ENCODE measurements at places on chromosomes 12 and 14. TPM values are rescaled to one million over a fixed set of nuclear protein-coding genes. Genes with fewer than 3 reads are reported as not detected.

Gene KRT76
- total RNA-seq: not detected

Gene AVPR1A
- 0.24 TPM for total RNA-seq

Gene SERPINA12
- not detected for total RNA-seq

Gene GLT8D2
- total RNA-seq: 10.2 TPM

Gene IFNG
- 0.21 TPM for total RNA-seq

Gene KRT86
- 0.18 TPM for total RNA-seq

Gene NANOG
- total RNA-seq: 330 TPM

Gene KLHL33
- total RNA-seq: 0.17 TPM

Gene SLC6A12
- 0.76 TPM for total RNA-seq

Gene NXPH4
- 4.9 TPM for total RNA-seq

Gene BCL2L14
- total RNA-seq: 0.87 TPM

Gene C3AR1
- total RNA-seq: not detected

Gene LYZ
- total RNA-seq: 1.1 TPM

Gene KRT82
- total RNA-seq: not detected

Gene CACNA1C
- total RNA-seq: 1.7 TPM

Gene PTCSC3
- not detected for total RNA-seq

Gene KRT85
- total RNA-seq: not detected

Gene CLEC2B
- not detected for total RNA-seq

Gene GARIN6
- total RNA-seq: not detected

Gene MYO1H
- total RNA-seq: 0.44 TPM

Gene GUCY2C
- 3.4 TPM for total RNA-seq

Gene CLEC7A
- 0.92 TPM for total RNA-seq

Gene CABP1
- 10.7 TPM for total RNA-seq

Gene RNASE1
- total RNA-seq: 6.2 TPM

Gene TSPAN19
- total RNA-seq: not detected

Gene MIPOL1
- 12.3 TPM for total RNA-seq

Gene GON7
- total RNA-seq: 7.4 TPM

Gene KRT6C
- total RNA-seq: not detected

Gene BEGAIN
- 1.3 TPM for total RNA-seq

Gene IL22
- total RNA-seq: not detected

Gene TAC3
- 6.8 TPM for total RNA-seq

Gene CCDC197
- not detected for total RNA-seq

Gene LMNTD1
- total RNA-seq: not detected

Gene MARS1
- total RNA-seq: 314 TPM

Gene TSPAN11
- total RNA-seq: 6.1 TPM

Gene OTOGL
- 0.39 TPM for total RNA-seq

Gene CRACR2A
- total RNA-seq: 2.6 TPM

Gene PZP
- total RNA-seq: 0.18 TPM

Gene MMP19
- 1.6 TPM for total RNA-seq

Gene NEUROD4
- total RNA-seq: not detected

Gene SLC25A47
- total RNA-seq: not detected

Gene TAS2R7
- not detected for total RNA-seq
